Transverse colon (tissue), 4 donors: ENCODE measurements at places on chromosomes 7 and 10. TPM values are rescaled to one million over a fixed set of nuclear protein-coding genes. Genes with fewer than 3 reads are reported as not detected.

The MIOS gene
- total RNA-seq, result 8.4 TPM

The DUS4L gene
- 10.2 TPM for total RNA-seq

The SHTN1 gene
- total RNA-seq, result 45.8 TPM

The HERPUD2 gene
- 38.8 TPM for total RNA-seq

The PCDH15 gene
- 0.48 TPM for total RNA-seq

The TLX1 gene
- 0.60 TPM for total RNA-seq

DNA sequence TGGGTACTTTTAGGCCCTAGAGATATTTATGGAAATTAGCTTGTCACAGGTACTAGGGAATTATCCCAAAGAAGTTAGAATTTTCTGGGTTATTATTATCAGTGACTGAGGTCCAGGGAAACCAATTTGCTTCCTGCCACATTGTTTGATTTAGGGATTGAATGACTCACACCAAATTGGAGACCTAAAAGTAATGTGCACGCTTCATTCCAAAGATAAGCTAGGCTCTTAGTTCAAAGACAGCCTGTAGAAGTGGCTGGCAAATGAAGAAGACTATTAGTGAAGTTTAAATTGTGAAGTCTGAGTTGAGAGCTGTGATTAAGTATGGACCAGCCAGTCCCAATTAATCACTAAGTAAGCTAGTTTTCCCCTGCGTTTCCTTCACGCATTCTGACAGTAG lies 188.1 kb upstream of the MYO3A start:
- no peaks in the 10 kb centered on the region for H3K36me3 ChIP-seq
- H3K4me3 ChIP-seq, result no peak overlapping the region
- no peak for DNase-seq

GRCh38 chr10:118534136-118534535 lies 61.3 kb downstream of the PRLHR start:
- peaks cover 4% of the 10 kb centered on the region for H3K27me3 ChIP-seq
- no peak overlapping the region for H3K4me3 ChIP-seq
- H3K36me3 ChIP-seq, result no peaks in the 10 kb centered on the region
- H3K27ac ChIP-seq, result no peak overlapping the region

DNA sequence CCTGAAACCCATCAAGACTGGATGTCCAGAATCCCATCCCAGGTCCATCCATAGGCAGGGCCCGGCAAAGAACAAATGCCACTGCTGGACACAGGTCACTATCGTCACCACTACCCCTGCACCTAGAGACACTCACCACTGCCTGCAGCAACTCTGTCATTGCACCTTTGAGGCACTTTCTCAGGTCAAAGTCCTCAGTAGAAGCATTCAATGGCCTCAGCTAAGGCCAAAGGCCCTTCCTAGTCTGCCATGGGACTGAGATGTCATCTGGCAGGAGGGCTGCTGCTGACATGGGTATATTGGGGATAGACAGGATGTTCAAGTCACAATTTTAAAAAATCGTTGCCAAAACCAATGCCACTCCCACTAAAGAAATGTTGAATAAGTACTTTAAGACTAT lies 58.7 kb downstream of the GPAM start:
- H3K4me1 ChIP-seq, result no peaks in the 10 kb centered on the region
- no peaks in the 10 kb centered on the region for H3K36me3 ChIP-seq
- DNase-seq, result no peak
- H3K27ac ChIP-seq, result no peak overlapping the region

DNA sequence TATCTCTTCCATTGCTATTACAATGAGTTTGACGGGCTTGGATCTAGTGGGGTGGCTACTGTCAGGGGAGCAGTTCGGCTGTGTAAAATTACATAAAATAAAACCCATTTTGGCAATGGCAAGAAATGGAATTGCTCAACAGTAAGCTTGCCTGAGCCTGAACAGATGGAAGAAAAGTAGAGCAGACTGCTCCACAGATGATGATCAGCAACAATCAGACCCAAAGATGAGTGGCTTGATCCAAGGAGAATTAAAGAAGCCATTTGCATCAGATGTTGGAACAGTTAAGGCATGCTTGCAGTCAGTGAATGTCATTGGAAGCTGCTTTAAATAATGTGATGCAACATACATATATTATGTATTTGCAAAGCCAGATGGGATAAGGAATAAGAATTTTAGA lies 256.6 kb upstream of the SMIM30 start:
- H3K27me3 ChIP-seq, result no peaks in the 10 kb centered on the region
- H3K4me1 ChIP-seq, result no peaks in the 10 kb centered on the region
- DNase-seq, result no peak
- no peak overlapping the region for H3K27ac ChIP-seq

DNA sequence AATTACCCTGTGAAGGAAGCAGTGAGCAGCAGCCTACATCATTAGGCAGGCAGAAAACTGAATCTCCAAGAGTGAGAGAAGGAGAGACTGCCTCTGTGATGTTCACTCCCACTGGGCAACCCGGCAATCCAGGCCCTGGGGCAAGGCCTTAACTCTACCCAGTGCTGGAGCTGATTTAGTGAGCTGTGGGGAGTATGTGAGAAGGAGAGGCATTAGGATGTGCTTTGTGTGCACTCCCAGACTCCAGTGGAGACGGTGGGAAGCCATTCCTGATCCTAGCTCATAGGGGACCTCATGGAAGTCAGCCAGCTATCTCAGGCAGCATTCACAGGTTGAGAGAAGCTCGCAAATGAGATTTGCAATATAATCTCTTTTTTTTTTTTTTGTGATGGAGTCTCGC lies 41.1 kb upstream of the CDK13 start:
- H3K4me3 ChIP-seq, result no peak overlapping the region
- no peaks in the 10 kb centered on the region for H3K27me3 ChIP-seq
- no peak overlapping the region for H3K27ac ChIP-seq
- no peaks in the 10 kb centered on the region for H3K36me3 ChIP-seq

DNA sequence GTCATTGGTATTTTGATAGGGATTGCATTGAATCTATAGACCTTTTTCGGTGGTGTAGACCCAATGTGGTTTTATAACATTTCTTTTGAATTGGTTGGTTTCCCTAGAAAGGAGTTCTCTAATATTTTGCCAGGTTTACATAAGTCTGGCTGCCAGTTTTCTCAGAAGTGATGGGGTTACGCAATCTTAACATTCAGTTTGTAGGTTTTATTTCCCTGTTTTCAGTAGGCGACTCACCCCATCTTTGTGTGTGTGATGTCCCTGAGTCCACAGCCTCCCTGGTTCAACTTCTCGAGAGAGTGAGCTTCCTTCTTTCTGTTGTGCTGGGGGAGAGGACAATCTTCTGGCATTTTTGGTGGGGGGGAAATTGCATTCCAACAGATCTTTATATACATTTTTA lies 9.6 kb upstream of the KIF5B start:
- no peaks in the 10 kb centered on the region for H3K4me1 ChIP-seq
- no peak for DNase-seq
- no peak overlapping the region for H3K4me3 ChIP-seq
- no peaks in the 10 kb centered on the region for H3K36me3 ChIP-seq

DNA sequence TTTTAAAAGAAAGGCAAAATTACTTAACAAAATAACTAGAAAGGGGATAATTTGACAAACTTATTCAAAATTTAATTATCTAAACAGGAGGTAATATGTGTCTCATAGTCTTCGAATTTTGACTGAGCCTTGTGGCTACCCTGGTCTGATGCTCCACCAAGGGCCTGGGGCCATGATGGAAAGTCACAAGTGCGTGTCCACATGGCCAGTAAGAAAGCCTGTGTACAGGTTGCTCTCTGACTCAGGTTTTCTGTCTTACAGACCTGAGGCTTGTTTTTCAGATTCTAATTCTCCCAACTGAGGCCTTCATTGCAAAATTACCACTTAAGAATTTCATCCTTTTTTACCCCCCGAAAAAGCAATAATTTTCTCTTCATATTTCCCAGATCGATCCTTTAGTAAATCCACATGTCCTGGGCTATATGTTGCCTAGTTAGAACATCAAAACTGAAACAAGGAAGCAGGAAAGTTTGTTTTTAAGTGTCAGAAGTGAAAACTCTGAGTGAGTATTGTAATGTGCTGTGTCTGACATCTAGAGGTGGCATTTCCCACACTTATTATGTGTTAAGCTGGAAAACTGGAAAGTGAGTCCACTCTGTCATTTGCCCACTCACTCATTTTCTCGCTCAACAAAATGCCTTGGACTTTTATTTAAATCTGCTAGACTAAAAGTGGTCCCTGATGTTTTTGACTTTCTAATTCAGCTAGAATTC lies 10.0 kb downstream of the CYP3A43 start:
- peak overlapping the region; percentile 54 for H3K27ac ChIP-seq
- no peaks in the 10 kb centered on the region for H3K27me3 ChIP-seq

DNA sequence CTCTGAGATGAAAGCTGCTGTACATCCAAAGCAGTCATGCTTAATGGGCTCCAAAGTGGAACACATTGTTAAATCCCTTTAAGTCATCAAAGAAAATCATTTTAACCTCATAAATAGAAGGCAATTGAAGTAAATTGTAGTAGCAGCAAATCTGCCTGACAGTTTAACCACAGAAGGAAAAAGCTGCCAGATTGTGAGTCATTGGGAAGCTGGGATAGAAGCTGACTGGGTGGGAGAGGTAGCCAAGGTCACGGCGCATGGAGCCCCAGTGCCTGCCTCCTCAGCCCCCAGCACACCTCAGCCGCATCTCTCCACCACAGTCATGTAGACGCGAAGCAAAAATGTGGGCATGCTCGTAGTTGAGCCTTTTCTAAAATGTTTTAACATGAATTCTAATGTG lies 44.0 kb downstream of the TARP start:
- H3K27ac ChIP-seq, result no peak overlapping the region
- no peaks in the 10 kb centered on the region for H3K27me3 ChIP-seq
- no peak overlapping the region for H3K4me3 ChIP-seq
- no peak for DNase-seq

DNA sequence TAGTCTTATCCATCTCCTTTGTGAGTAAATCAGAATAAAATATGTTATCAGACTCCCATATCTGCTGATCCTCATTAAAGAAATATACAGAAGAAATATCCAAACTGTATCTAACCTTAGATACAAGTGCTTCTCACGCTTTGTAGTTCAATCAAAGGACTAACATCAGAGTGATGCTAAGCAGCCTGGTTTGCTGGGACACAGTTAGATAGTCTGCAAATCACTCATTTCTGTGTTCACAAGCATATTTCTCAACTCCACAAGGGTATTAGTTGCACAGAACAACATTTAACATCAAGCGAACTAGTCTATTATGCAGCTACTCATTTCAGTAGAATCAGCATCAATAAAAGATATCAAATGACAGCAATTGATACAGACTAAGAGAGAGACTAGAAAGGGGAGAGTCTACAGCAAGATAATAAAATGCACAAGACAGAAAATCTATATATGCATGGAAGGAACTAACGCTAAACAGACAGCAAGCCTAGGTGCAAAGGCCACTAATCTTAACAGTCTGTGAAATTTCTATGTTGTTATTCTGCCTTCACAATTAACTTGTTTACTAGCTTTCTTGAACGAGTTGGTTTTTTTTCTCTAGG lies 30.0 kb downstream of the DNAJC12 start:
- H3K4me3 ChIP-seq, result no peak overlapping the region
- DNase-seq, result no peak
- no peaks in the 10 kb centered on the region for H3K36me3 ChIP-seq
- no peaks in the 10 kb centered on the region for H3K27me3 ChIP-seq
- no peaks in the 10 kb centered on the region for H3K4me1 ChIP-seq

- peak overlapping the region; percentile 51 for H3K27ac ChIP-seq
- peaks cover 5% of the 10 kb centered on the region for H3K4me1 ChIP-seq
- no peak for DNase-seq
- no peak overlapping the region for H3K4me3 ChIP-seq
Measured at GRCh38 chr7:36304099-36304425, 85.6 kb upstream of the ANLN start.

DNA sequence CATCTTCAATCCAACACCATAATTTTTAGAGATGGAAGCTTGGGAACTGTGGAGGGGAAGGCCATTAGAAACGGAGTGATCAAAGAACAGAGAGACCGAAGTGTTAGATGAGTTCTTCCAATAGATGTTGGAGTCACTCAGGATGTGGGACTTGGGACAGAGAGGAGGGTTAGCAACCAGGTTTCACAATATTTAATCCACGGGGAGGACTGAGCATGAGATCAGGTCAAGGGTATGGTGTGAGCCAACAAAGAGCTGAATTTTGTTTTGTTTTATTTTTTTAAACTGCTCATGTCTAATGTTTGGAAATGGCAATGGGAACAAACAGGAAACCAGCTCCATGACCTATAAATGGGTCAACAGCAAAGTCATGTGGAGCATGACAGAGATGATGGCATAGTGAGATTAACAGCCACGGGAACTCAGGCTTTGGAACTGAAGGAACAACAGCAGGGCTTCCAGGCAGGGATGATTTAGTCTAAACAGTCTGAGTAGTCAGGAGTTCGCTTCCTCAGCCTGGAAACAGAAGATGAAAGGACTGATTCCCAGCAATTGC lies 38.9 kb upstream of the AMPH start:
- no peak overlapping the region for H3K27ac ChIP-seq
- H3K4me1 ChIP-seq, result no peaks in the 10 kb centered on the region

GRCh38 chr7:80581486-80582260 lies 56.8 kb upstream of the CD36 start:
- no peak for DNase-seq
- no peaks in the 10 kb centered on the region for H3K27me3 ChIP-seq
- H3K4me3 ChIP-seq, result no peak overlapping the region
- no peaks in the 10 kb centered on the region for H3K36me3 ChIP-seq
- H3K27ac ChIP-seq, result no peak overlapping the region

DNA sequence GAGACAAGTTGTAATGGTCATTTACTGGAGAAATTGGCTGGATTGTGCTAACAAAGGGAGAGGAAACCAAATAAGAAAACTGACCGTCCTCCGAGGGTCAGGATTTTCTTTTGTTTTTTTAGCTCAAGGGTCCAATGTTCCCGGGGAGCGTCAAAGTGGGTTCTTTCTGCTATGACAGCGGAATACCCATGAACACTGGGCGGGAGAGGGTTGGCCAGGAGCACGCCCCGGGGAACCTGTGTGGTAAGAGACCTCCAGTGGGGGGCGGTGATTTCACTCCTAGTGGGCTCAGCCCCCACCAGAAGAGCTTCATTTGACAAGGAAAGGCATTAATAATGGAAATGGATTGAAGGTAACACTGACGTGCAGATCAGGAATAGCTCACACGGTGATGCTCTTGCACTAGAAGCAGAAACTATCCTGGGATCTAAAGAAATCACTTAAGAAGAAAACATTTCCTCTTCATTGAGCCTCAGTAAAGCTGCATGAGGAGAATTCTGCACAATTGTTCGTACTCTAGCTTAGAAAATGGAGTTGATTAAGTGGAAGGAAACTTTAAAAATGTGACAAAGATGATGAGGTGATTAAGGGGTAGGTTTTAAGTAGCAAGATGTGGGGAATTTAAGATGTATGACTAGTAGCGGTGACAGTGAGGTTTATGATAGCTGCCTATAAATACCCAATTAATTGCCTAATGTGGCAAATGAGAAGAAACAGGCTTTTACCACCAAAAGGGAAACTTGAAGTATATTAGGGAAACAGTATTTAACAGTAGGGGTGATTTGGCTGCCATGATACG lies 627.2 kb downstream of the SUGCT start:
- no peak for DNase-seq
- H3K4me1 ChIP-seq, result no peaks in the 10 kb centered on the region
- H3K27me3 ChIP-seq, result no peaks in the 10 kb centered on the region
- H3K27ac ChIP-seq, result no peak overlapping the region
- no peak overlapping the region for H3K4me3 ChIP-seq
- no peaks in the 10 kb centered on the region for H3K36me3 ChIP-seq

GRCh38 chr10:121732656-121733445 lies 134.6 kb upstream of the FGFR2 start:
- no peak overlapping the region for H3K4me3 ChIP-seq
- H3K4me1 ChIP-seq, result no peaks in the 10 kb centered on the region
- H3K27me3 ChIP-seq, result peaks cover 13% of the 10 kb centered on the region
- no peaks in the 10 kb centered on the region for H3K36me3 ChIP-seq

- no peaks in the 10 kb centered on the region for H3K36me3 ChIP-seq
- no peak overlapping the region for H3K4me3 ChIP-seq
- DNase-seq, result no peak
- peaks cover 47% of the 10 kb centered on the region for H3K27me3 ChIP-seq
- H3K4me1 ChIP-seq, result no peaks in the 10 kb centered on the region
Measured at GRCh38 chr10:129896136-129896859, 67.8 kb downstream of the EBF3 start.
